ENCODE measurements at places on chromosomes 5 and 9.
A peak's percentile ranks its signal among the peaks of the same experiment; 100 is the strongest.

GRCh38 chr9:14311171-14311949 lies 2.6 kb downstream of the NFIB start:
- no peak for DNase-seq

DNA sequence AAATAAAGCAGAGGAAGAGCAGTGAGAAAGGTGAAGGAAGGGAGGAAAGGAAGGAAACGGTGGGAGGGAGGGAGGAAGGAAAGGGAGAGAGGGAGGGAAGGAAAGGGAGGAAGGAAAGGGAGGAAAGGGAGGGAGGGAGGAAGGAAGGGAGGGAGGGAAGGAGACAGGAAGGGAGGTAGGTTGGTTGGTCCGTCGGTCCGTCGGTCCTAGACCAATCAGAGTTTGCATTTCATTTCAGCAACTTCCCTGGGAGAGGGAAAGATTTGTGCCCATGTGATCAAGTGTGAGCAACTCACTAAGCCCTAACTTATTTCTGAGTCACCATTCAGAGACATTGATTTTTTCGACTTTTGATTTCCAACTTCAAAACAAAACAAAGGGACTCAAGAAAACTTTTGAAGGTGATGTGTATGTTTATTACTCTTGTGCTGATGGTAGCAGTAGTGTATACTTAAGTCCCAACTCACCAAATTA lies 18.8 kb downstream of the NANS start:
- no peak for DNase-seq

GRCh38 chr5:131684595-131684994 lies 49.6 kb upstream of the RAPGEF6 start:
- no peak for DNase-seq

DNA sequence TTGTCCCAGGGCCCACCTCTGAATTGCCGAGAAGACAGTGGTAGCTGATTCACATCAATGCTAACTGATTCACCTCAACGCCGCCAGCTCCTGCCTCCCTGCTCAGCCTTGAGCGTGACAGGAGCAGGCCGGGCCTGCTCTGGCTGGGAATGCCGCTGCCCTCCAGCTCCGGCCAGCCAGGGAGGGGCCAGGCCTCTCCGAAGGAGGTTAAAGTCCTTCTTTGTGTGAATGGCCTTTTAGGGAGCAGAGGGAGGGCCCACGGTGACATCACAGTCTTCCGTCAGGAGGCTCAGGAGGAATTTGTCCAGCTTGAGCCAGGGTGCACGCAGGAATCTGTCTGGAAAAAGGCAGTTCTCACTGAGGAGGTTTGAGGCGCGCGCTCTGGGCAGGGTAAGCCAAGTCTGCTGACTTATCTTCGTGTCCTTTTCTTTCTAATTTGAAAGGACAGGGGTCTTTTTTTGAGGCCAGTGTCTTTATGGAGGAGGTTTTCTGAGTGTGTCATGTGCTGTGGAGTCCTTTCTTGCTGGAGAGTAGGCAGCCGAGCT lies 82.7 kb downstream of the C9orf152 start:
- DNase-seq: no peak

- no peak for DNase-seq
These were observed 12.2 kb downstream of the TAS2R1 start for GRCh38 chr5:9617739-9618504.

DNA sequence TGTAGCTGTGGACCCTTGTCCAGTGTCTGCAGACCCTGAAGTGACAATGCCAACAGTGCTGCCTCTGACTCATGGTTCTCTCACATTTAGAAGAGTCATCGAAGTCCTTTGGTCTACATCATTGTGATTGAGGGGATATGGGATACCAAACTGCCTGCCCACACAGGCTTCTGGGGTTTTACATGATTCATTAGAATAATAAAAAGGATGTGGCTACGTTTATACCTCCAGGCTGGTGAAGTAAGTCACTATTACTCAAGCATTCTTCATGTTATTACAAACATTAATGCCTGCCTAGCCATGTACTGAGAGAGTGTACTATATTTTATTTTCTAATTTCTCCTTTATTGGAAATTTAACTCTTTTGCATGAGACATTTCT lies 365.7 kb downstream of the SPATA31D1 start:
- DNase-seq: no peak

GRCh38 chr9:15272377-15272928 lies 34.6 kb downstream of the TTC39B start:
- no peak for DNase-seq

- DNase-seq: no peak
These were observed 23.2 kb downstream of the ECM2 start for GRCh38 chr9:92512622-92513021.

DNA sequence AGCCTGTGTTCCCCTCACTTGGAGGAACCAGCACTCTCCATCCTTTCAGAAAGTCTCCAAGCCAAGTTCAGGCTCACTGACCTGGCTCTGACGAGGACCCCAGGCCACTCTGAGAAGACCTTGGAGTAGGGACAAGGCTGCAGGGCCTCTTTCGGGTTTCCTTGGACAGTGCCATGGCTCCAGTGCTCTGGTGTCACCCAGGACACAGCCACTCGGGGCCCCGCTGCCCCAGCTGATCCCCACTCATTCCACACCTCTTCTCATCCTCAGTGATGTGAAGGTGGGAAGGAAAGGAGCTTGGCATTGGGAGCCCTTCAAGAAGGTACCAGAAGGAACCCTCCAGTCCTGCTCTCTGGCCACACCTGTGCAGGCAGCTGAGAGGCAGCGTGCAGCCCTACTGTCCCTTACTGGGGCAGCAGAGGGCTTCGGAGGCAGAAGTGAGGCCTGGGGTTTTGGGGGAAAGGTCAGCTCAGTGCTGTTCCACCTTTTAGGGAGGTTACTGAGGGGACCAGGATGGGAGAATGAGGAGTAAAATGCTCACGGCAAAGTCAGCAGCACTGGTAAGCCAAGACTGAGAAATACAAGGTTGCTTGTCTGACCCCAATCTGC lies 4.7 kb upstream of the NUP214 start:
- DNase-seq: no peak

DNA sequence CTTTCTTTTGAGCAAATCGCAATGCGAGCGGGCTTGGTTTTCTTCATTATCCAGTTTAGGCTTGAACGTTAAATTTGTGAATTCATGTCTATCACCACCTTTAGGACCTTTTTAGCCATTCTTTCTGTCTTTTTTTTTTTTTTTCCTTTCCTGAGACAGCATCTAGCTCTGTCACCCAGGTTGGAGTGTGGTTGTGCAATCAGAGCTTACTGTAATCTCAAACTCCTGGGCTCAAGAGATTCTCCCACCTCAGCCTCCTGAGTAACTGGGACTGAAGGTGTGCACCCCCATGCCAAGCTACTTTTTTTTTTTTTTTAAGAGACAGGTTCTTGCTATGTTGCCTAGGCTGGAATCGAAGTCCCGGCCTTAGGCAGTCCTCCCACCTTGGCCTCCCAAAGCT lies 39.2 kb upstream of the LRRC14B start:
- no peak for DNase-seq

GRCh38 chr9:37859043-37859442 lies 44.9 kb downstream of the SLC25A51 start:
- DNase-seq: no peak

DNA sequence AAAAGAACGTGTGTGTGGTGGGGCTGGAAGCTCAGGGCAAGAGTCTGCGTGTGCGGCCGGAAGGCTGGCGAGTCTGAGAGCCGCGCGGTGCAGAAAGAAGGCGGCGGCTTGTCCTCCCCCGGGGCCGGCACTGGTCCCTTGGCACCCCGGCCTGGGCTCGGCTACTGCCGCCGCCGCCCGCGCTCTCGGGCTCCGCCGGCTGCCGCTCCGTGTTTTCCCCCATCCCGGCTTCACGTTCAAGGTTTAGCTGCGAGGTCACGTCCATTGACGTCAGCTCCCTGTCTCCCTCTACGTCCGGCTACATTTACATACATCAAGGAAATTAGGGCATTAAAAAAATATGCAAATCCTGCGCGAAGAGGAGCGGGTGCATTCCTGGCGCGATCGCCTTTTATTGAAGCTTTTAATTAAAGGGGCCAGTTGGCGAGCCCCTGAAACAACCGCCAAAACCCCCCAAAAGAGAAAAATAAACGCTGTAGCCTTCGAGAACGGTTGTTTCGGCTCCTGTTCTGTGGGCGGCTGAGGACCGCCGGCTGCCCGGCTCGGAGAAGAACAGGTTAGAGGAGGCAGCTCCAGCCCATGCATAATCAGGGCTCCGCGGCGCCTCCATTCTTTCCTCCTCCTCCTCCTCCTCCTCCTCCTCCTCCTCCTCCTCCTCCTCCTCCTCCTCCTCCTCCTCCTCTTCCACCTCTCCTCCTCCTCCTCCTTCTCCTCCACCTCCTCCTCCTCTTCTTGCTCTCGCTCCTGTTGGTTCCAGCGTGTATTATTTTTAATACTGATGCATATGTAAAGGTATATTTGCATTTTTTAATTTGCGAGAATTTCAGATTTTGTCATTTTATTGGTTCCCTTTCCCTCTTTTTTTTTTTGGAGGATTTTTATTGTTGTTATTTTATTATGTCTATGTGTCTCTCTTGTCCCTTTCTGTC lies 207.0 kb downstream of the MEF2C start:
- no peak for DNase-seq

- no peak for DNase-seq
These were observed 19.0 kb upstream of the PTGER4 start for GRCh38 chr5:40660751-40661150.

GRCh38 chr9:126325821-126326220 lies 808 bp upstream of the MVB12B start:
- DNase-seq: no peak

GRCh38 chr5:177327539-177328522 lies 16.1 kb upstream of the MXD3 start:
- no peak for DNase-seq

GRCh38 chr5:98482321-98483300 lies 290.9 kb upstream of the RGMB start:
- DNase-seq: no peak

- DNase-seq: no peak
These were observed 138.0 kb upstream of the EFNA5 start for GRCh38 chr5:107808671-107809137.

DNA sequence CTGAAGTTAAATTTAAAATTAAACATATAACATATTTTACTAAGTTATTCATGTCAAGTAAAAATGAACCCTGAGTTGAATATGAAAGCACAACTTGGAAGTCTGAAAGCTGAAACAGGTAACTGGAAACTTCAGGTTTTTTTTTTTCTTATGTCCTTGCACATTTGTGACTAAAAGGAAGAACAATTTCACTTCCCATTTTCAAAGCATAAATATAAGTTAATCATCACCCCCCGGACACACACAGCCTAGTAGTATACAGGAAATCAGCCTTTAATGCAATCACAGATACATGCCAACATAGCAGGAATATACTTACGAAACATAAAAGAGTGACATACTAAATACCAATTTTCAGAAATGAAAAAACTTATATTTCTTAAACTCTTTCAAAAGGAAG lies 225.9 kb downstream of the RFX3 start:
- no peak for DNase-seq

DNA sequence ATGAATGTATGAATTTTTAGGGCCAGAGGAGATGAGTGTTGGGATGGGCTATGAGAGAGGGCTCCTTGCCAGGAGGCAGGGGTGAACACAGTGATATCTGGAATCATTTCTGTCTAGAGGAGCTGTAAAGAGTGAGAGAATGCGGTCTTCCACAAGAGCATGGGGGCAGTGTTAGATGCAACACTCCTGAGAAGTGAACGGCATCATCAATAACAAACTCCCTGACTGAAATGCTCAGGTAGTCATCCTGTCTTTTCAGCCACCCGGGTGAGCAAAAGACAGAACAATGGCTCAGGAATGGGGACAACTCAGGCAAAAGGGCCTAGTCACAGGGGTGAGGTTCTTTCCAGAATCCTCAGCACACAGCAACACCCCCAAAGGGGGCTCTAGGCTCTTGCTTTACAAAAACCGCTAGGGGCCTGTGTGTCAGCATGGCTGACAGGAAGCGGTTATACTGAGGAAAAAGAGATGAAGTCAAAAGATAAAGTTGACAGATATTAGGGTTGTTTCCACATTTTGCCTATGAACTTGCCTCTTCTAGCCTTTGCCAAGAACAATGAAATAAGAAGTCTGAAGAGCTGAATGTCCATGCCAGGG lies 104.6 kb upstream of the LRRTM2 start:
- peak; percentile 28 for DNase-seq

DNA sequence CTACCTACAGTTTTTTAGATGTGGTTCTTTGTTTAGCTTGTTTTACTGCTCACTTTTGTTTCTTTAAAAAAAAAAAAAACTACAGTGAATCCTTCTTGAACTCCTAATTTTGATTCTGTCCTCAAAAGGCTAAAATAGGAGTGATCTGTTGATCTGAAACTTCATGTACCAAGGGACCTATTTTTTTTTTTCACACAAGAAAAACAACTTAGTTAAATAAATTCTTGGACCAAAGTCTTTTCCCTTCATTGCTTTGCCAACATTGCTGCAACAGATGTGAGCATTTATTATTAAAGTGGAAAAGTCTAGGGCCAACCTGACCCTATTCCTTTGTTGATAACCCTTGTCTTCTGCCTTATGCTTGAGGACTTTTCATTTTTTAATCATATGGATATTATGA lies 236.8 kb downstream of the ARHGEF28 start:
- DNase-seq: no peak

DNA sequence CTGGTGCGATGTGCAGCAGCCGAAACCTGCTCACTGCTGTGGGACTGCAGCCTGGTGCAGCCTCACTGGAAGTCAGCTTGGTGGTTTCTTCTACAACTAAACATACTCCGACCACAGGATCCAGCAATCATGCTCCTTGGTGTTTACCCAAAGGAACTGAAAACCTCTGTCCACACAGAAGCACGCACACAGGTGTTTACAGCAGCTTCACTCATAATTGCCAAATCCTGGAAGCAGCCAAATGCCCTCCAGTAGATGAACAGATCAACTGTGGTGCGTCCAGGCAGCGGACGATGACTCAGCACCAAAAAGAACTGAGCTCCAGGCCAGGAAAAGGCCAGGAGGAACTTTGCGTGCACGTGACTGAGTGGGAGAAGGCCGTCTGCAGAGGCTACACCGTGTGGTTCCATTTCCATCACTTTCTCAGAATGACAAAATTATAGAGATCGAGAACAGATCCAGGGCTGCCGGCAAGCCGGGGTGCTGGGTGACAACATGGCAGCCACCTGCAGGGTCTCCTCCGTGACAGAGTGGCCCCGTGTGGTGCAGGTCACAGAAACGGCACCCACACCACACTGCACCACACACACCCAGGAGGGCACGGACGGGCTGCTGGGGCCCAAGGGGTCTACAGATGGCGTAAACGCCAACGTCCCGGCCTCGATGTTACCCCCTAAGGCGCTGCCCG lies 23.1 kb upstream of the NSMF start:
- no peak for DNase-seq

DNA sequence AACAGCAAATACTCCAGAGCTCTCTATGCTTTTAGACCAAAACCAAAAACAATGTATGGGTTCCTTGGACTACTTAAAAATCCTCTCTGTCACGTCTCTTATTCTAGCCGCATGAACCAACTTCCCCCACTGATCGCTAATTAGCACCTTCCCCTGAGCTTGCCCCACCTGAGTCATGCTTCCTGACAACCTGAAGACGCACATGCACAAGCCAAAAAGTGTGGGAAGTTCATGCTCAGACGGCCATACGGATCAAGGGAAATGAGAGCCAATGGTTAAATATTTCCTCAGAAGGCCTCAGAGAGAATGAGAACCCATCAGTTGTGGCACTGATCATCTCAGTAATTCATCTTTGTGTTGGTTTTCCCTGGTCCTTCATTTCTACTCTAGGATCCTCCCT lies 199.7 kb downstream of the BNC2 start:
- no peak for DNase-seq

- DNase-seq: no peak
These were observed 1125.4 kb downstream of the EFNA5 start for GRCh38 chr5:106545325-106545724.

- no peak for DNase-seq
These were observed 251.2 kb upstream of the RORB start for GRCh38 chr9:74245866-74246497.
